Effector CD4-positive, alpha-beta T cell (primary cell): ENCODE measurements at places on chromosomes 3 and 15.

DNA sequence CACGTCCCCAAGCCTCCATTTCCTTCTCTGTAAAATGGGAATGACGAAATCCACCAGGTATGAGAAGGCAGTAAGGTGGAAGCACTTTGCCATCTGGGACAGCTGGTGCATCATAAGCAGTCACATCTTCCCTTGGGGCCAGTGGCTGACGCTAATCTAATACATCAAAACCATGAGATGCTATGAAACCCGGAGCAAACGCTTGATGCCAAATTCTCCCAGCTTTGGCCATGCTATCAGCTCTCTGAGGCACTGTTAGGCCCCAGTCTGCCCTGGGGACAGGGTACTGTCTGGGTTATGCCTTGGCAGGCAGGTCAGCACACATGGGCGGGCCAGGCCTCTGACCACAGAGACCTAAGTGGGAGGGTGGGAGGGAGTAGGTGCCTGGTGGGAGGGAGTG lies 66.1 kb downstream of the ADAMTS17 start:
- DNase-seq, result no peak

- DNase-seq, result no peak
These were observed 216.4 kb downstream of the FOXP1 start for GRCh38 chr3:71366988-71367604.

DNA sequence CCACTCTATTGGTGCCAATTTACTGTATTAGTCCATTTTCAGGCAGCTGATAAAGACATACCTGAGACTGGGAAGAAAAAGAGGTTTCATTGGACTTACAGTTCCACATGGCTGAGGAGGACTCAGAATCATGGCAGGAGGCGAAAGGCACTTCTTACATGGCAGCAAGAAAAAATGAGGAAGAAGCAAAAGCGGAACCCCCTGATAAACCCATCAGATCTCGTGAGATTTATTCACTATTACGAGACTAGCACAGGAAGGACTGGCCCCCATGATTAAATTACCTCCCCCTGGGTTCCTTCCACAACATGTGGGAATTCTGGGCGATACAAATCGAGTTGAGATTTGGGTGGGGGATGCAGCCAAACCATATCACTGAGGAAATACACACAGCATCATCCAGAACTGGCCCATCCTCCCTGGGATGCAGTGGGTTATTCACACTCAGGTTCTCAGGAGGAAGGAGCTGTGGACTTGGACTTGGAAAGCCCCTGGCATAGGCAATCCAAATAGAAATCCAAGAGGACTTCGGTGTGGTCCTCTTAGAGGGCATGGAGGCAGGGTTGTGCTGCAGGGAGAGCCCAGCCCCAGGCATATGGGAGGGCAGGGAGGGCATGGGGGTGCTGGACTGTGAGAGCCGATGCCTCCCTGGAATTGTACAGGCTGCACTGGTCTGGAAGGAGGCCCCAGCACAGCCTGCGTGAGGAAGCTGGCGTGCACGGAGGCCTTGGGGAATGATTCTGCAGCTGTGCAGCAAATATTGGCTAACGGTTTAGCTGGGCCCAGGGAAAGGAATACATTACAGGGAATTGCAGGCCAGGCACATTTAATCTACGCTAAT lies 62.9 kb downstream of the EFCAB12 start:
- DNase-seq, result no peak

DNA sequence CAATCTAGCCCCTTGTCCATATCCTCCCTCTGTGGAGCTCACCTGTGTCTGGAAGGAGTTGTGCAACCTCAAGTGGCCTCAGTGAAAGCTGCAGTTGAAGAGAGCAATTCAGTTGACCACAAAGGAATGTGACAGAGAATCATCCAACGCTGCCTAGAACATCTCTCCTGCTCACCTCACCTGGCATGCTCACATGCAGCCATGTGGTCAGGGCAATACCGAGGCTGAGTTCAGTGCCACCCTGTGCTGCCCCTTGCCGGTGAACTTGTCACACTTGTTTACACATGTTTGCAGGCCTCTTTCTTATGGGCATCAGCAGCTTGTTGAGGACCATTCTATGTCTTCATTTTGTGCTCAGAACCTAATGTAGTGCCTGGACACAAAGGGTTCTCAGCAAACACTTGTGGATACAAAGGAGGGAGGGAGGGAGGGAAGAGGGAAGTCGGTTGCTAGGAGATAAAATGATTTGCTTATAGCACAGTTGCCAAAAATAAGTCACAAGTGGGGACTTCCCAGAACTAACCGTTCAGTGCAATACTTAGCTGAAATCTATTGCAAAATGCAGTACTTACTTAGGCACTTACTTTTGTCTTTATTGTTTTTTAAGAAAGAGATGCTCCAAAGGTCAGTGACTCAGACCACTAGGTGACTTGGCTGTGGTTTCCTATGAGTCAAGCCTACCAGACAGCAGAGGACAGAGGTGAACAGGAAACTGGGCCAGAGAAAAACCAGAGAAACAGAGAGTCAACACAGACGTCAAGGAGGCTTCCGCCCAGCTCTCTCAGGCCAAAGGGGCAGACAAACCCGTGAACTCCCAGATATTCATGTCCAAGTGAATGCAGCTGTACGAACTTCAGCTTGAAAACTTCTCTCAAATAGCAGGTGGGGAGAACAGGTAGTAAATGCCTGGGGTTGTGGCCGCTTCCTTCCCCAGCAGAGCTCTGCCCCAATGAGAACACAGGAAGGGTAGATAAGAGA lies 227.8 kb upstream of the CTNNB1 start:
- DNase-seq, result no peak

- DNase-seq, result no peak
These were observed 63.5 kb upstream of the GOLGA8A start for GRCh38 chr15:34501131-34501530.

DNA sequence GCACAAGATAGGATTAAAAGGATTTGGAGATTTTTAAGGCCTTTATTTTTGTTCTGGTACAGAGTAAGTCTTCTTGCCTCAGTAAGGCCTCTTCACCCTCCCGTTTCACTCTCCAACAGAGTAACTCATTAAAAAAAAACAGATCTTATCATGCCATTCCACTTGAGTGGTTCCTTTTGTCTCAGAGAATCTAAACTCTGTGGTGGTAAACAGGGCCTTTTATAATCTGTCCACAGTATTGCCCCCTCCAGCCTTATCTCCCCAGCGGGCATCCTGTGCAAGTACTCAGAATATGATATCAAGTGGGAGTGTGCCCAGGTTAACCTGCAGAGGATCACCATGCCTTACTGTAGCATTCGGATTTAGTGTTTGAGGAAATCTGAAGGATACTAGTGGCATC lies 20.3 kb upstream of the ATOSA start:
- no peak for DNase-seq

DNA sequence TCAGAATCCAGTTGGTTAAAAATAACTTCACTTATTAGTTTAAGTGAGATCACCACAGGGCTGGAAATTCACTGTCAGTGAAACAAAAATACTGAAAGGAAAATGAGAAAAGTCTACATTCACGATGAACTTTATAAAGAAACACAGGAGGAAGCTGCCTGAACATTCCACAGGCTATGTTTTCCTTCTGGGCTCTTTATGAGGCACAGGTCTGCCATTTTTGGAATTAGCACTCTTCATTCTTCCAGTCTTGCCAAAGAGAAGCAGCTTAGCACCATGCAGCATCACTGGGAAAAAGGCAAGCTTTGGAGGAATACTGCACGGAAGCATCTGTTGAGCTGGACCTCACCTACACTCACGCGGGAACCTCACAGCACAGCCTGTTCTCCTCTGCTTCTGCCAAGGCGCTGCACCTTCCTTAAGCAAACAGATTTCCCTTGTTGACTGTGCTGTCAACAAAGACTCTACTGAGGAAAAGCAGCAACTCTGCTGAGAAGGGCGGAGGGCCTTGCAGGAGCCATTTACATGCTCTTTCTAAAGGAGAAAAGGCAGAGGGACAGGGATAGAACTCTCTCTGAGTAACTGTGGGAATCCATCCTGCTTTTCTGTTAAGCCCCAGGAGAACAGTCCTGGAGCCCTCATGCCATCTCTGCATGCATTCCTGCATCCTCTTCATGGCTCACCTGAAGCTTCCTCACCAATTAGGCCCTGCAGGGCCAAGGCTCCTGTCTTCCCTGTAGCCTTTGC lies 15.7 kb downstream of the SUSD5 start:
- DNase-seq, result no peak

- DNase-seq, result no peak
These were observed 25.6 kb downstream of the FAM43A start for GRCh38 chr3:194711286-194711685.

DNA sequence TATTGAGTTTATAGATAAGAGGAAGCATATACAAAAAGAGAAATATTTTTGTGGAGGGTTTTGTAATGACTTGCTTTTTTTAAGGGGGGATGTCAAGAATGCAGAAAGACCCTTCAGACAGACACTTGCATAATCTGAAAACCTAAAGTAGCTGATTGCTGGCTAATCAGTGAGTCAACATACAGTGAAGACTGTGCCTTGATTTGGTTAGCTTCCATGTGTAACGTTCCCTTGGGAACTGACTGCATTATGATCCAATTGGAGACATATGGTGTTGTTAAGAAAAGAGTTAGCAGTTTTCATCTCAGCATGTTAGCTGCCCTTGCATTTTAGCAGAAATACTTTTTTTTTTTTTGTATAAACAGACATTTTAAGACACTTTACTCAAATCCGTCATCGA lies 483.2 kb downstream of the RBMS3 start:
- DNase-seq, result no peak

DNA sequence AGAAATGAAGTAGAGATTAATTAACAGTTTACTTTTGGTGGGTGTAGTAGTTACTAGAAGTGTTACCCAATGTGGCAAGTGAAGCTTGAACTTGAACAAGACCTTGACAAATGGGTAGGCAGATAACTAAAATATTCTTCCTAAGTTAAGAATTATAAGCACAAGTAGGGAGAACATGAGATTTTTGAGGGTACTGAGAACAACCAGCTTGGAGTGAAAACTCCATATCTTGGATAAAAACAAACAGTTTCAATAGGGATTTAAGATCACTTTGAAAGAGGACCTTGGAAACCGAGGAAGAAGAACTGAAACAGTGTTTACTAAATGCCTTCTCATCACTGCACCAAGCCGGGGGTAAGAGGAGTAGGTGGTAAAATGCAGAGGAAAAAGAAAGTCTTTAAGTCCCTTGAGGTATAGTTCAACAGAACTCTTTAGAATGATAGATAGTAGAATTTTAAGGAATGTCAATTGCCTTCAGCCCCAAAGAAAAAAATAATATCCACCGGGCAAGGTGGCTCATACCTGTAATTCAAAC lies 496.7 kb downstream of the NAALADL2 start:
- DNase-seq, result no peak

- DNase-seq, result no peak
These were observed 864.9 kb downstream of the FHIT start for GRCh38 chr3:60386306-60386705.

- DNase-seq, result no peak
These were observed 18.3 kb upstream of the ACTC1 start for GRCh38 chr15:34813446-34814190.
